Endodermal cell (in vitro differentiated cells): ENCODE measurements at places on chromosomes 5 and 9.

GRCh38 chr5:69502767-69503488, 10.3 kb downstream of the OCLN start:
- peak; percentile 63 for DNase-seq

- DNase-seq, result no peak
These were observed 21.7 kb downstream of the TTC33 start for GRCh38 chr5:40733879-40734563.

- DNase-seq, result no peak
These were observed 19.8 kb upstream of the ITGA1 start for GRCh38 chr5:52767766-52768480.

DNA sequence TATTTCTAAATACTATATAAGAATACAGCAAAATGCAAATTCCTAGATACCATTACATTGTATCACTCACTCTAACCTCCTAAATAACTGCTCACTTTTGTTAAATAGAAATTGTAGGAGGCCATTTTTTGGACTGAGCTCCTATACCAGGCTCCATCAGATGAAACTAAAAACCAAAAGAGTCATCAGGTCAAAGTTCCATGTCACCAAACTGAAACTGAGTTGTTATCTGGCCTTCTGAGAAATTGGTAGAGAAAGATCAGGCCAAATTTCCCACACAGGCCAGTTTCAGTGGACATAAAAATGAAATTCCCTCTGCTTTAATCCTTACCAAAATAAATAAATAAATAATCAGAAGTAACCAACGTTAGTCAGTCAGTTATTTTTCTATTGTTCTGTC, 13.8 kb upstream of the SNX2 start:
- no peak for DNase-seq

DNA sequence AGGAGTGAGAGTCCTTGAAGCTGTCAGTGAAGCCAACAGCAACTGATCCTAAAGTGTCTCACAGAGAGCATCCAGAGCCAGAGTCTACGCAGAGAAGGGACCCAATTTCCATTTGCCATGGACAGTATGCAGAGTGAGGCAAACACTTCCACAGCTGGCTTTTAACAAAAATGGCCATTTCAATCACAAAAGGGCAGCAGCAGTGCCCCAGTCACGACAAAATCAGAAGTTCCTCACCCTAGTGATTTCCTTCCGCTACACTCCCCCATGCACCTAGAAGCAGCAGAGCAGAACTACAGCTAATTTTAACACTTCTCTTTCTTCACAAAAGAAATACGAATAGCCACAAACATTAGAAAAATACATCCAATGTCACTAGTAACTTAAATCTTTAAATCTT, 27.9 kb downstream of the FBXW11 start:
- no peak for DNase-seq

GRCh38 chr5:57133574-57133973, 40.3 kb upstream of the GPBP1 start:
- DNase-seq, result no peak

DNA sequence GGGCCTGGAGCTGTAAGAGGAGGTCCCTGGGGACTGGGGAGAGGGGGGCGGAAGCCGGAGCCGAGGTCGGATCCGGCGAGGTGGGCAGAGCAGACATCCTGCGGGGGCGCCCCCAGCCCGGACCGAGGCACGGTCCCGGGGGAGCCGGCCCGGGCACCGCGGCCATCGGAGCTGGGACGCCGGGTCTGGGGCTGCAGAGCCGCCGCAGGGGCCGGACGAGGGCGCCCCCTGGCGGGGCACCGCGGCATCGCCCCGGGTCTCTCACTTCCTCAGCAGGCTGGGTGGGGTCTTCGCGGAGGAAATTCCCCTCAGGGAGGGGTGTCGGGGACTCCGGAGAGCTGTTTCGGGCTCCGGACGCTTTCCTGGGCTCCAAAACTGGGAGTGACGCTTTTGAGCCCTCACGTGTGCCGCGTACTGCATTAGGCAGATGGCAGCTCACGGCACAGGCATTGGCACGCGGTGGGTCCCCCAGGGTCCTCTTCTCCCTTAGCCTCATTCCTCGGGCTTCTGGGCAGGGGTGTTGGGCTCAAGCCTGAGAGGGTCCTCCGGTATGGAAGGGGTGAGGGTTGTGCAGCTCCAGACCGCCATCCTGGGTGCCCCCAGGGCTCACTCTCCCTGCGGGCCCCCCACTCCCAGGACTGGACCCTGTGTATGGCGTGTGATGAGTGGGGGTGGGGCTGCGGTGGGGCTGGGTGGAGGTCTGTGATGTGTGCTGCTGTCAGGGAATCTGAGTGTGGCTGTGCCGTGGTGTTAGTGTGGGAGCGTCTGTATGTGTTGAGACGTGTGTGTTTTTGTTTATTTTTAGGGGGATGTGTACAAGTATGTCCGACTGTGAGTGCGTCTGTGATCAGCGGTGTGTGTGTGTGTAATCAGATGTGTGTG, 29.6 kb downstream of the LHX2 start:
- DNase-seq, result peak; percentile 88

GRCh38 chr5:73938280-73938937, 312.4 kb downstream of the ARHGEF28 start:
- no peak for DNase-seq

DNA sequence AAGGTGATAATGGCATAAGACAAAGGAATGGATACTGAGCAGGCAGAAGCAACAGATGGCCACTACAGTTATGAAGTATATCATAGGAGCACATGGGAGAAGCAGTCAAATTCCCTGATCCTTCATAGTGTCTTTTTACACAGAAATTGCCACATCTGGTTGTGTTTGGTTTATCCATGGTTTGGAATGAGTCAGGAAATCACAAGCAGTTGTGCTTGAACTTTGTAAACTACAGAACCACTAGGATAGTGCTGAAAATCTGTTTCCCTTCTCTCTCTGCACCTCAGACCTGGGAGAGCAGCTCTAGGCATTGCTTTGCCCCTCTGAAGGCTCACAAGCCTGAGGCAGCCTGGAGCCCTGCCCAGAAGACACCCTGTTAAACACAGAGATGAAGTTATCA, 134.0 kb downstream of the DMRT2 start:
- no peak for DNase-seq

DNA sequence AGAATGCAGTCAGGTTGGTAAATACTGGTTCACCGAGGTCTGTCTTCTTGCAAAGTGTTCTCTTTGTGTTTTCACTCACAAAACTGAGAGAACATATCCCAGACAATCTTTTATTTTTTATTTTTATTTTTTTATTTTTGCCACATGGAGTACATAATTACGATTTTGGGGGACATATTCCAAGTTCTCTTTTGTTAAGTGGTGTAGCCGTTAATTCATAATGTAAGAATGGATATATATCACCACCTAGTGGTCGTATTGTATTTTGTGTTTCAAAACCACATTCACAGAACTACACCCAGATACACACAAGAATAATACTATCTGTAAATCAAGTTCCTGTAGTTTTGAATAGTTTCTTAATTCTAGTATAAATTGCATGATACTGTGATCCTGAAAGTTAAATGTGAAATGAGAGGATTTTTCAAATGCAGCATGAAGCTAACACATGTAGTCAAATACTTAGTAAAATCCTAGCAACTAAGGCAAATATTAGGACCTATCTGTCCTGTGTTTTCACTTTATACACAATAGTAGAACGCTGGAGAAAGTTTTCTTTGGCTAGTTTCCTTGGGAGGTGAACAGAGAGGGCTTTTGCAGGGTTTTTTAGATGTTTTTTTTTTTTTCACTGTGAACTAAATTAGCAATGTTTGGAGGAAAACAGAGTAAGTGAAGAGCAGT, 92.7 kb downstream of the VCAN start:
- no peak for DNase-seq

DNA sequence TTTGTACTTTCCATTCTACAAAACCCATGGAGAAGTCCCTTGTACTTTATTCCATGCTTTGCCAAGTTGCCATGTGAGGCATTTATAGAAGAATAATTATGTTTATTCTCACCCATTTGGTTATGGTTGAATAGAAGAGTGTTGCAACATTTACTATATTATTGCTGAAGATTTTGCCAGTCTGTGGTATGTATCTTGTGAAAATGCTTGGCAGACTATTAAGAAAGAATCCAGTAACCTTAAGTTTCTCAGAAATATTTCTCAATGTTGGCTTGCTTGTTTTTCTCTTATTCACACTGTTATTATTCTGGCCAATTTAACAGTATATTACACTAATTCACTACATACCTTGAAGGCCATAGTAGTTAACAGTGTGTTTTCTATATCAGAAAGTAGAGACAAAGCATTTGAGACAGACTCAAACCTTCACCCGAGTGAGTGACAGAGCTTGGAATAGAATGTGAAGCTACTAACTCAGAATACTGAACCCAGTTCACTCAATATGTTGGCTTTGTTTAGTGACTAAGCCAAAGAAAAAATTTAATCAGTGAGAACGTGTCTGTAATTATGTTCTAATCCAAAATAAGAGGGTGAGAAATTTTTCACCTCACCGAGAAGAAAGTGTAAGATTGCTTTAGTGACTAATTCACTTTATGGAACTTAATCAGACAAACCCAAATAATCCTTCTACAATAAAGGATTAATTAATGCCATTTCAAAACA, 184.4 kb downstream of the CWC27 start:
- DNase-seq, result no peak

- no peak for DNase-seq
These were observed 17.2 kb downstream of the EBF1 start for GRCh38 chr5:159082474-159082873.

- no peak for DNase-seq
These were observed 35.1 kb downstream of the SPTAN1 start for GRCh38 chr9:128587453-128587852.

- DNase-seq, result no peak
These were observed 29.1 kb upstream of the BNC2 start for GRCh38 chr9:16899606-16900005.

- no peak for DNase-seq
These were observed 12.8 kb downstream of the SLCO4C1 start for GRCh38 chr5:102283102-102283797.

- no peak for DNase-seq
These were observed 885 bp upstream of the TMEM252 start for GRCh38 chr9:68541568-68541967.
